ENCODE measurements at places on chromosomes 16 and 17.
A peak's percentile ranks its signal among the peaks of the same experiment; 100 is the strongest.

- DNase-seq = no peak
Observed at GRCh38 chr16:47388705-47389104, 72.2 kb downstream of the ITFG1 start.

DNA sequence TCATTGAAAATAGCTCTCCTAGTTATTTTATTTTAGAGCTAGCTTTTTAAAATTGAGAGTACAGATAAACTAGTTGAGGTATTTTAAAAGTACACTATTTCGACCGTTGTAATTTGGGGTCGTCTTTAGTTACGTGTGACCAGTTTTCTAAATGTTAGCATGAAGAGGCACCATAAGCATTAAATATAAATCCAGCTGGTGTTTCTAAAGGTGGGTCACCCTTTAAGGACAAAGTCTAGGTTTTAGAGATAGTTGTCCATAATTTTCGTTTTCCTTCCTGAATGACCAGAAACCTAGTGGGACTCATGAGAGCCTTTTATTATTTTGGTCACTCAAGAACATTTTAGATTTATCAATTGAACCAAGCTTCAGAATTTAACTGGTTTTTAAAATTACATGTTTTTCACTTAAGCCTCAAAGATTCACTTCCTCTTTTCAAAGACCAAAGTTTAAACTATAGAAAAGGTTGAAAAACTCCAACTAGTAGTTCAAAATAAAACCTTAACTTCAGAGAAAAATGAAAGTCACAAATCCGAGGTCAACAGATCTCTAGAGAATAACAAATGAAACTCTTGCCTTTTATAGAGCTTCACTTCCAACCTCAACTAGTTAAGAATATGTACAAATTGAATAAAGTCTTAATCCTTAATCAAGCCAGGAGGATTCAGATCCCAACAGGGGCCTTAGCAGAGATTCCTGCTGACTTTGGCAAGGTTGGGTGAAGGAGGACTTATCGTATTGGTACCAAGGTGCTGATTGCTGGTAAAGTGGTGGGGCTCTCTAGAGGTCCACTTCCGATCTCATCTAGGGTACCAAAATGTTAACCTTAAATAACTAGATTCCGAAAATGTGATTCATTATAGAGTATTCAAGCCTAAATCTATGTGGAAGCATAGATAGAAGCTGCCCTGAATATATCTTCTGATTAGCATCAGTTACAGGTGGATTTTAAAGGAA, 32.5 kb downstream of the PHKB start:
- no peak for DNase-seq

GRCh38 chr17:75191584-75191983, 8.8 kb upstream of the SUMO2 start:
- DNase-seq = peak; percentile 52

- DNase-seq = peak; percentile 56
Observed at GRCh38 chr16:1188432-1189189, 35.7 kb downstream of the CACNA1H start.

GRCh38 chr17:42062681-42063080, 12.3 kb upstream of the C17orf113 start:
- DNase-seq = no peak

GRCh38 chr16:5885521-5885920, 787.9 kb upstream of the EEF2KMT start:
- DNase-seq = no peak

- DNase-seq = no peak
Observed at GRCh38 chr17:29212094-29212631, 32.0 kb upstream of the MYO18A start.

- no peak for DNase-seq
Observed at GRCh38 chr16:81143921-81144471, 47.8 kb upstream of the GCSH start.

- no peak for DNase-seq
Observed at GRCh38 chr16:29876217-29876593, 13.2 kb upstream of the CDIPT start.

DNA sequence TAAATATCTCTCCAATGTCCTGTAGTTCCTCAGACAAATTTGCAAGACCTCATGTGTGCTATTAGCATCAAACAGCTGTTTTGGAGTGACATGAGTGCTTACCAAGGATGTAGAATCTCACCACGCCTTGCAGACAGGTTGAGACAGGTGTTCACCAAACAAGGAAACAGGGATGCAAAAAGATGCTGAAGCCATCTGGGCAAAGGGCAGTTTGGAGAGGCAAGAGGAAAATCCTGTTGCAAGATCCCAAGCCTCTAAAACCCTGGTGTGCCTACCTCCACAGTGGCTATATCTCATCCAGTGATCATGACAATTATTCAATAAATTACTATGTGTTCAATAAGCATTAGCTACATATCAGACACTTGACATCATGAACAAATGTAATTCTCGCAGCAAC, 373.7 kb downstream of the SOX9 start:
- DNase-seq = no peak

DNA sequence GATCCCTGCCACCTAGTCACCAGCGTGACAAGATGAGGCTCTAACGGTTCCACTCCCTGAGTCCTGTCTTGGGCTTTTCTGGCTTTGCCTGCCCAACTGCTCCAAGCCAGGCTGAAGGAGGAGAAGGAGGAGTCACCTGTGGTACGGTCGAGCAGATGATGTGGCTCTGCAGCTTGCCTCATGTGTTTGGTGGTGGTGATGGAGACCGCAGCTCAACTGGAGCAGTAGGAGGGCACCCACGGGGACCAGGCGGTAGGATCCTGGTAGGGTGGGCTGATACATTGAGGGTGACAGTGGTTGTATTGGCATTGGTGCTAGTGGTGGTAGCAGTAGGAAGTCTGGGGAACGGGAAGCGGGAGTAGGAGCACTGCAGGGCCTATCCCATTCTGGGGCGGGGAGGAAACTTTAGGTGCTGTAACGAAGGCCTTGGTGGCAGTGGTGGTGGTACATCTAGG, 202.8 kb upstream of the WSB1 start:
- DNase-seq = no peak

DNA sequence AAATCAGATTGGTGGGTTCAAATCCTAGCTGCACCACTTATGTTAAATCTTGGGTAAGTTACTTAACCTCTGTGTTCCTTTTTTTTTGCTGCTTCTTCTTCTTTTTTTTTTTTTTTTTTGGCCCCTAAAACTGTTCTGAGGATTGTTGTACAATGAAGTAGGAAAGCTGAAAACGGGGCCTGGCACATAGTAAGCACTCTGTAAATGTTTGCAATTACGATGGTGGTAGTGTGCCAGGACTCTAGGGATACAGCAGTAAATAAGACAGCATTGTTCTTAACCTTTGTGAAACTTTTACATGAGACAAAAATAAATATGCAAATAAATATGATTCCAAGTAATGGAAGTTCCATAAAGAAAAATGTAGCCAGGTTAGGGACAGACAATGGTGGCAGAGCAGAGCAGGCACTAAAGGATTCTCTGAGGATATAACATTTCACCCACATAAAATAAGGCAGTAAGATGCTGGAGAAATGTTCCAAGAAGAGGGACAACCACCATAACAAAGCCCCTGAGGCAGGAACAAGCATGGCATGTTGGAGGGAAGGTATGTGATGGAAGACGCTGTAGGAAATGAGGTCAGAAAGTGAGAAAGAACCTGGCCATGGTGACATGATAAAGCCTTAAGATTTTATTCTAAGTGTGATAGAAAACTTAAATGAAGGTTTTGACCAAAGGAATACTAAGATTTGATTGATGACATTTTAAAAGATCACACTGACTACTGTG, 127.3 kb downstream of the NLK start:
- no peak for DNase-seq

DNA sequence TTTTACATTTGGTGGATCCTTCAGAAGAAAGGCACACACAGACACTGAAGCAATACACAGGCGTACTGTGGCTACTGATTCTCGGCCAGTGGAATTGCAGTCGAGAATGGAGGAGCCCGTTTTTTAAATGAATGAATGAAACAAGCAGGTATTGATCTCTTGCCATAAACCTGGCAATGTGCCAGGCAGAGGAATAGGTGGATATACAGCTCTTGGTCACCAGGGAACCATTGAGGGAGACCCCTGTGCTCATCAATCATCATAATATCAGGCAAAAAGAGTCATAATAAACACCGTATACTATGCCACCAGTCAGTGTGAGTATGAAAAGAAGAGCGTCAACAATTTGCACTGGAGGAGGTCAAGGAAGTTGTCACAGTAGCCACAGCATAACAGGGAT, 140.3 kb upstream of the FOXF1 start:
- no peak for DNase-seq

DNA sequence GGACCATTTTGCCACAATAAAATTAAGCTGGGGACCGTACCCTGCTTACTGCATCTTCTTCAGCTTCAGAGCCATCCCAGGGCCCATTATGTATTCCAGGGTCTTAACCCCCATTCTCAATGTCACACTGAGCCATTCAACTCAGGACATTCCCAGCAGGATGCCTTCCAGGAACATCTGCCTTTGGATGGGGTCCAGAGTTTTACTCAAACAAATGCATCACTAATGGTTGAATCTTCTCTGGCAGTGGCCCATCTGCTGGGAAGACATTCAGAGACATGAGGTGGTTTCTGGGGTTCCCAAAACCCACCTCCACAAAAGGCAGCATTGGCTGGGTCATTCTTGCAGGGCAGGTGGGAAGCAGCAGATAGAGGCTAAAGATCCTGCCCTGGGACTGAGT, 3.4 kb upstream of the SEC14L5 start:
- no peak for DNase-seq

- no peak for DNase-seq
Observed at GRCh38 chr16:15640966-15641365, 2.0 kb downstream of the MARF1 start.

DNA sequence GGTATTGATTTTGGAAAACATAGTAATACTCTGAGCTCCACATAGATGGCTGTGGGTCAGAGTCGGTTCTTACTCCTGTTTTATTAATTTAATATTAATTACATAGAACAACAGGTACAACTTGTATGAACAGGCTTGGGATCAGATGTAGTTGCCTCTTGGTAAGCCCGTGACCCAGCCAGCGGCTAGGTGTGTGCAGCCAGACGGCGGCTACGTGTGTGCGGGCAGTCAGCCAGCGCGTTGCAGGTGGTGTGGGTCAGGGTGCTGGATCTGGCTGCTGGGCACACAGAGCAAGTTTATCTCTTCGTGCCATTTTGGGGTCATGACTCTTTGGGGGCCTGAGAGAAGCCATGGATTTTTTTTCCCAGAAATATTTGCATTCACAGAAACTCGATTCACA, 30.3 kb downstream of the DBNDD1 start:
- DNase-seq = no peak

DNA sequence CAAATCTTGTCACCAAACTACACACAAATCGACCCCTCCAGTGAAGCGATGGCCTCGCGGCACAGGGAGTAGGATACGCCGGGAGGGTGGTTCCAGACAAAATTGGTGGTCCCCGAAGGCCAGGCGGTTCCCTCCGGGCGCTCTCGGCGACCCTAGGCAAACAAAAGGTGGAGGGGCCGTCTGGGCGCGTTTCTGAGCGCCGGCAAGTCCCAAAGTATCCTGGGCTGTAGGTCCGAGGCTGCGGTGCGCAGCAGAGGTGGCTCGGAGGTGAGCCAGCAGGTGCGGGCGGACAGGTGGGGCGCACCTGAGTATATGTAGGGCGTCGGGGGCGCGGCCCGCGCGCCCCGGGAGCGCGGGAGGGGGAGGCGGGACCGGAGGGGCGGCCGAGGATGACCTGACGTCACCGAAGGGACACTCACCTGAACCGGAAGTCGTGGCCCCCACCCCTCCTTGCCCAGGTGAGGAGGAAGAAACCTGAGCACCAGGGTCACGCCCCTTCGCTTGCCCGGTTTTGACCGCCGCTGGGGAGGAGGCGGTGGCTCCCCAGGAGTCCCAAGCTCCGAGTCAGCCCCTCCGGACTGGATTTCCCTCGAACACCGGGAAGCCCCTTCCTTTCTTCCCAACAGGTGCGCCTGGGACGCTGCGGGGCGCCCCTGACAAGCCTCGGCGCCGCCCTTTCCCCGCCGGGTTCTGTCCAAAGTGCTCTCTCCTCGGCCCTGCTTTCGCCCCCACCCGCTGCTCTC, at the start of gene CLDN7:
TSS of gene CLDN7 (minus strand) at position 287 of the 743 bp plus-strand sequence. CDS start 435 bp downstream, outside the sequence.
- DNase-seq = no peak

GRCh38 chr17:80414508-80414802, 512 bp upstream of the ENDOV start:
- DNase-seq = peak; percentile 38

DNA sequence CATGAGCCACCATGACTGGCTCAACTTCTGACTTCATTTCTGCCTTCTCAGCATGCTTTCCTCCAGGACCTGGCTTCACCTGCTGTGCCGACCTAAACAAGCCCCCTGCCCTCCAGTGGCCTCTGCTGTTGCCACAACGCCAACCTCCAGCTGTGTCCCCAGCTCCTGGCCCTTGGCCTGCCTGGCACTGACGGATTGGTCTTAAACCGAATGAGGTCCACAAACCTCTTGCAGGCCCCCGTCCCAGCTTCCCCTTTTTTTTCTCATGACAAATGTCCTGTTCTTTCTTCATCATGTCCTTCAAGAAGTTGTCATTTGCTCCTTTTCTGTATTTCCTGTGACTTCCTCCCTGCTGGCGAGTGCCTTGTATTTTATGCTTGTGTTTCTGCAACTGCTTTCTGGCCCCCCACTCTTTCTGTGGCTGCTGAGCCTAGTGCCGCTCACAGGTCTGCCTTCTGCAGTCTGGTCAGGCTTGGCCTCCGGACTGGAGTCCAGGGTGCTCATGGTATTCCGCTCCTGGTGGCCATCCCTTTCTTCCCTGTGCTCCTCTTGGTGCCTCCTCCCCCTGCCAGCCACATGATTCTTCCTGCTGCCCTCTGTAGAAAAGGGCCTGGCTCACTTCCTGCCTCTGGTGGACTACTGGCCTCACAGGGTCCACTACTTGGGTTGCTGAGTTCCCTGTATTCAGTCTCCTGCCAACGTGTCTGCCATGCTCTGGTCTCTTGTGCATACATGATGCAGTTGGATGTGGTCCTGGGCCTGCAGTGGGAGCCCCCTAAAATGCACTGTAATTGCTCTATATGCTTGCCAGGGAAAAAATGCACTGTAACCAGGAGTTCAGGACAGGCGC, 2.9 kb downstream of the ATP6V0C start:
- peak; percentile 43 for DNase-seq

DNA sequence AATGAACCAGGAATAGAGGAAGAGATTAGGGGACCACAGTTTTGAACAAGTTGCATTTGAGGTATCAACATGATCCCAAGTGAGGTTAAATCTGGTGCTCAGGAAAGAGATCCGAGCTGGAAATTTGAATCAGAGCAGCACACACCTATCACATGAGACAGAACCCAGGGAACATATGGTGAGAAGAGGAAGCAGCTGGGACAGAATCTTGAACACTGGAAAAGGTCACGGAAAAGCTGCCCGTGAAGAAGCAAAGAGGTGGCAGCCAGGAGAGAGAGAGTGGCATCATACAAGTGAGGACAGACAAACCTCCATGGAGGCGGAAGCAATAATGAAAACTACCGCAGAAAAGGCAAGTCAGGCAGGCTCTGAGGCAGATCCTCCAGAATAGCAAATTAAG, 36.1 kb downstream of the USP31 start:
- DNase-seq = no peak
